ENCODE measurements at places on chromosomes 4 and X.

DNA sequence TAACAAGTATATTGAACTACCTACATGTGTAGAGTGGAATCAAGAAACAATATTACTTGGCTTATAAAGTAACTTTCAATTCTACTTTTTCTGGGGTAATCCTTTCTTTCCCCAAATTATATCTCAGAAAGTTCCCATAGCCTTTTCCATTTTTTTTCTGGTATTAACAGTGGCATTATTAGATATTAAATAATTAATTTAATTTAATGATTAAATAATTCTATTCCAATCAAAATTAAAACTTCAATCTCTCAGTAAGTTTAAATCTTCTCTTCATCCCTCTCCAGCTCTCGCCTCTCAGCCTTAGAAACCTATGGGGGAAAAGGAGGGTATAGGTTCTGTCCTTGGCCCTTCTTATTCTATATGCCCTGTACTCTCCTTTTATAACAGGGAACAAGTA, 262.4 kb downstream of the INPP4B start:
- H3K36me3 ChIP-seq: no peaks in the 10 kb centered on the region
- H3K27ac ChIP-seq: no peak overlapping the region
- H3K4me3 ChIP-seq: no peak overlapping the region
- no peak for DNase-seq
- H3K27me3 ChIP-seq: no peaks in the 10 kb centered on the region

DNA sequence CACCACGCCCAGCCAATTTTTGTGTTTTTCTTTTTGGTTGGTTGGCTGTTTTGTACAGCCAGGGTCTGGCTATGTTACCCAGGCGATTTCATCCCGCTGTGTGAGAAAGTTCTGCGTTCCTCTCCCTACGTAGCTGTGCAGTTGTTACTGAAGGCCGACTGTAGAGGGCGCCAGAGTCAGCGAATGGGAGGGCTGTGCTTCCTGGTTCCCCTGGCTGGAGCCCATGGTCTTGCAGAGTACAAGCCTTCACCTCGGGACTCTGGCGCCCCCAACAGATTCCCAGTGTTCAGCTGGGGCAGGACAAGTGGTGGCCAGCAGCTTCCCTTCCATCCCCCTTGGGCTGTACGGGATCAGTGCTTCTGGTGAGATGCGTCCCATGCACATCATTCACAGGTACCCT, 5.6 kb upstream of the CT45A1 start:
- DNase-seq: peak; percentile 0
- no peak overlapping the region for H3K4me3 ChIP-seq
- H3K27me3 ChIP-seq: no peaks in the 10 kb centered on the region
- no peaks in the 10 kb centered on the region for H3K36me3 ChIP-seq
- H3K4me1 ChIP-seq: no peaks in the 10 kb centered on the region
- H3K27ac ChIP-seq: no peak overlapping the region

DNA sequence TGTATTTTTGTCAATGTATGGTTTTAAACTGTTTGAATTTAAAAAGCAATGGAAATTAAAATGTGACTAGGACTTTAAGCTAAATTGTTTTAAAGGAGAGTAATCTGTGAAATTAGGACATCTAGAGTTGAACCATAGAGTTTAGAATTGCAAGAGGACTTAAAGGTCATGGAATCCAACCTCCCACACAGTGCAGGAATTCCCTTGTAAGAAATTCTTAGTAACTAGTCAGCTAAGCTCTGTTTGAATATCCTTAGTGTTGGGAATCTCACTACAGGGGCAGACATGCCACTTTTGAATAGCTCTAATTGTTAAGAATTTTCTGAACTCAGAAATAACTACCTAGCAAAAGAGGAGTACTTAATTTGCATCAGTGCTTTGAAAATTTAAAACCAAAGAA, 292.9 kb downstream of the IL1RAPL1 start:
- peak; percentile 73 for DNase-seq
- no peak overlapping the region for H3K27ac ChIP-seq
- H3K4me1 ChIP-seq: no peaks in the 10 kb centered on the region
- no peaks in the 10 kb centered on the region for H3K27me3 ChIP-seq
- no peak overlapping the region for H3K4me3 ChIP-seq
- H3K36me3 ChIP-seq: no peaks in the 10 kb centered on the region

DNA sequence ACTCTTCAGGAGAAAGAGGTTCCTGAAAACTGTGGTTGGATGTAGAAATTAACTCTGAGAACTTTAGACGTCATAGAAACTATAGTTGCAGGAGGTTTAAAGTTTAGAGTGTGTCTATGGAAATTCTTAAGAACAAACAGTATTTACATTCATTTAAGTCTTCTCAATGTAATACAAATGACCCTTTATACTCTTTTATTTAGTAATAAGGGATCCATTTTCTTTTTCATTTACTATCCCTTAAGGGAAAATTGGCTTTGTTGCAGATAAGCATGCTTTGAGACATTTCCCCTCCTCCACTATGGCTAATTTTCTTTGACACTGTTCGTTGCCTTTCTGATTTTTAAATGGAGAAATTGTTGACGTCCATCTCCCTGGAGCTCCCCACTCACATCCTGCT, 96.4 kb downstream of the POLA1 start:
- H3K4me3 ChIP-seq: no peak overlapping the region
- no peaks in the 10 kb centered on the region for H3K4me1 ChIP-seq
- no peaks in the 10 kb centered on the region for H3K27me3 ChIP-seq

DNA sequence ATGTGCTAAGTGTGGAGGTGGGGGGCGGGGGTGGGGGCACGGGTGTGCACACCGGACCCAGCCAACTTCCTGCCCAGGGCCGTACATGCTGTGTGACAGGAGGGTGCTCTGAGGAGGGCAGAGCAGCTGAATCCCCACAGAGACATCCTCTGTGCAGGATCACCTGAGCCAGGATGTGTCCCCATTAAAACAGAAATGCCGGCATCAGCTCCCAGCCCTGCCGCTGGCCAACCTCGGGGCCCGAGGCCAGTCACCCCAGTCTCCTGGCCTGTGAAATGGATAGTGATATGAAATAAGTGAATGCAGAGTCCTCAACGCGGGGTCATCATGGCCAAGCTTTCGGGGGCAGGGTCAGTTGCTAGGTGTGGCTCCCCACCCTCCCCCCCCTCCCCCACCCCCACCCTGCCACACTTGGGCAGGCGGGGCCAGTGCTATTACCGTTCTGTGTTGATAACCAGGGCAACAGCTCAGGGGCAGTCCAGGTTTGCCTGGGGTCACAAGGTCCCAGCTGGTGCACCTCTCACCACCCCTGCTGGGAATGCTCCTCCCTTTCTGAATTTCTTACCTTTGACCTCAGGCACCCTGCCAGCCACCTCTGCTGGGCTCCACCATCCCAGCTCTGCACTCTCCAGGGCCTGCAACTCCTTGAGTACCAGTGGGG, 227.2 kb upstream of the PSAPL1 start:
- H3K36me3 ChIP-seq: no peaks in the 10 kb centered on the region
- DNase-seq: no peak
- no peaks in the 10 kb centered on the region for H3K27me3 ChIP-seq
- no peak overlapping the region for H3K27ac ChIP-seq
- no peak overlapping the region for H3K4me3 ChIP-seq
- H3K4me1 ChIP-seq: peaks cover 3% of the 10 kb centered on the region

DNA sequence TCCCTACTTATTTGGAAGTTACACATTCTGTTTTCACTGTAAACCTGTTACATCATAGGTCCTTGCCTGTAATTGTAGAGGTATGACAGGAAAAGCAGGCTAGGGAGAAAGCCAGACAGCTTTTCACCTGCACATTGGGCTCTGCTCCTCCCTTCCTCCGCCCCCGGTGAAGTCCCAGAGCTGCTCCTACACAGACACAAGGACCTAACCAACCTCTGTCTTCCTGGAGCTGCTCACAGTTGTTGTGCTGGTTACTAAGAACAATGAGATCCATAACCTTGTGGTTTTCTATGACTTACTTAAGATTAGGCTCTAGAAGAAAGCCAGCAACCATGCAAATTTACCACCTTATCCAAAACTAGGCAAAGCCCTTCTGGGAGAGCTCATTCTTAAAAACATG, 40.0 kb downstream of the MOSPD2 start:
- H3K4me1 ChIP-seq: no peaks in the 10 kb centered on the region
- no peak overlapping the region for H3K27ac ChIP-seq
- no peaks in the 10 kb centered on the region for H3K36me3 ChIP-seq

GRCh38 chrX:114635986-114636385, 52.1 kb downstream of the HTR2C start:
- H3K4me1 ChIP-seq: no peaks in the 10 kb centered on the region
- H3K27me3 ChIP-seq: no peaks in the 10 kb centered on the region
- no peaks in the 10 kb centered on the region for H3K36me3 ChIP-seq
- H3K27ac ChIP-seq: no peak overlapping the region
- no peak overlapping the region for H3K4me3 ChIP-seq

- H3K36me3 ChIP-seq: peaks cover 2% of the 10 kb centered on the region
- peak overlapping the region; percentile 73 for H3K4me3 ChIP-seq
- no peaks in the 10 kb centered on the region for H3K4me1 ChIP-seq
- DNase-seq: no peak
Observed at GRCh38 chr4:39526765-39527295, 409 bp downstream of the UGDH start.

DNA sequence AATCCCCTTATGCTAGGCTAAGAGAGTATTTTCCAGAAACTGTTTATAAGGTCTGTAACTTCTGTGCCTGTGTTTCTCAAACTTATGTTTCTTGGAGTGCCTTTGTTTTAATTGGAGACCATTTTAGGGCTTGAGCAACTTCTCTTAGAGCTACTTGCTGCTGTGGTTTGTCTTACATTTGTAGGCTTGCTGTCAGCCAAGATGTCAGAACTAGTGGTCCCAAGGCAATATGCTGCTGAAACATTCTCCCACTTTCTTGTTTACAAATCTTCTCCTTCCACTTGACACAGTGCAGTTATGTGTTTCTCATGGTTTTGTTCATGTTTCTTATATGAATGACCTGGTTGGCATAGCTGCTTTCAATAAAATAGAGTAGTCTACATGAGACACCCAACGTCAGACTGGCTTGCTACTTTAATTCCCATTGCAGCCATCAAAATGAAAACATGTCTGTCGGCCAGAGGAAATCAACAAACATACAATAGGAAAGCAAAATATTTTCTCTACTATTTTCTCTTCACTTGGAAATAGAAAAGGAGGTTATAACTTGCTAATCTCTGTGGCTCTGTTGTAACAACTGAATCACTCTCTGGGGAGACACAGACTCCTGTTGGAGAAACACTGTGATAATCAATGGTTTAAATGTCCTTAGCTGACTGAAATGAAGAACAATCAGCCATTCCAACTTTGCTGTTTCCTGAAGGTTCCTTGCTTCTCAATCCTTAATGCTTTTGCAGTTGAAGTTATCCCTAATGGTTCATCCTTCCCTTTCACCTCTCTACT, 426.4 kb downstream of the PDGFC start:
- no peaks in the 10 kb centered on the region for H3K27me3 ChIP-seq
- H3K4me3 ChIP-seq: no peak overlapping the region
- H3K36me3 ChIP-seq: no peaks in the 10 kb centered on the region
- no peaks in the 10 kb centered on the region for H3K4me1 ChIP-seq
- peak; percentile 51 for DNase-seq
- no peak overlapping the region for H3K27ac ChIP-seq

GRCh38 chr4:152965611-152966010, 29.5 kb downstream of the FHDC1 start:
- no peak overlapping the region for H3K27ac ChIP-seq
- no peaks in the 10 kb centered on the region for H3K4me1 ChIP-seq
- DNase-seq: no peak
- H3K27me3 ChIP-seq: peaks cover 35% of the 10 kb centered on the region

GRCh38 chr4:114599231-114599902, 760 bp downstream of the UGT8 start:
- no peaks in the 10 kb centered on the region for H3K4me1 ChIP-seq
- H3K27ac ChIP-seq: no peak overlapping the region
- no peak for DNase-seq
- H3K4me3 ChIP-seq: peak overlapping the region; percentile 44
- H3K36me3 ChIP-seq: no peaks in the 10 kb centered on the region

GRCh38 chr4:122771724-122772123, 39.2 kb downstream of the BBS12 start:
- H3K27ac ChIP-seq: no peak overlapping the region
- H3K27me3 ChIP-seq: no peaks in the 10 kb centered on the region
- DNase-seq: no peak

- DNase-seq: no peak
- H3K4me1 ChIP-seq: no peaks in the 10 kb centered on the region
- H3K4me3 ChIP-seq: no peak overlapping the region
- H3K36me3 ChIP-seq: no peaks in the 10 kb centered on the region
- no peak overlapping the region for H3K27ac ChIP-seq
- H3K27me3 ChIP-seq: no peaks in the 10 kb centered on the region
Observed at GRCh38 chrX:37854148-37854547, 6.8 kb upstream of the DYNLT3 start.

GRCh38 chrX:49291615-49292337, 11.7 kb upstream of the GAGE10 start:
- H3K4me1 ChIP-seq: no peaks in the 10 kb centered on the region
- H3K36me3 ChIP-seq: no peaks in the 10 kb centered on the region
- no peak overlapping the region for H3K27ac ChIP-seq
- no peak overlapping the region for H3K4me3 ChIP-seq

- H3K36me3 ChIP-seq: no peaks in the 10 kb centered on the region
- DNase-seq: no peak
- no peak overlapping the region for H3K27ac ChIP-seq
- no peak overlapping the region for H3K4me3 ChIP-seq
- no peaks in the 10 kb centered on the region for H3K4me1 ChIP-seq
Observed at GRCh38 chr4:19492606-19493005, 759.1 kb upstream of the SLIT2 start.

DNA sequence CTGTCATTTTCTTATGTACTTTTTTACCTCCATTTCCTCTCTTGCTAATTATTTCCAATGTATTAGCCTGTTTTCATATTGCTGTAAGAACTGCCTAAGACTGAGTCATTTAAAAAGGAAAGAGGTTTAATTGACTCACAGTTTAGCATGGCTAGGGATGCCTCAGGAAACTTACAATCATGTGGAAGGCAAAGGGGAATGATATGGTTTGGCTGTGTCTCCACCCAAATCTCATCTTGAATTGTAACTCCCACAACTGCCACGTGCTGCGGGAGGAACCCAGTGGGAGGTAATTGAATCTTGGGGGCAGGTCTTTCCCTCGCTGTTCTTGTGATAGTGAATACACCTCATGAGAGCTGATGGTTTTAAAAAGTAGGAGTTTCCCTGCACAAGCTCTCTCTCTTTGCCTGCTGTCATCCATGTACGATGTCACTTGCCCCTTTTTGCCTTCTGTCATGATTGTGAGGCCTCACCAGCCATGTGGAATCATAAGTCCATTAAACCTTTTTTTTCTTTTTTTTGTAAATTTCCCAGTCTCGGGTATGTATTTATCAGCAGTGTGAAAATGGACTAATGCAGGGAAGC, 870.0 kb upstream of the INTU start:
- DNase-seq: no peak
- no peak overlapping the region for H3K4me3 ChIP-seq
- no peaks in the 10 kb centered on the region for H3K4me1 ChIP-seq
- H3K27ac ChIP-seq: no peak overlapping the region
- H3K36me3 ChIP-seq: no peaks in the 10 kb centered on the region
- H3K27me3 ChIP-seq: no peaks in the 10 kb centered on the region

- H3K27ac ChIP-seq: no peak overlapping the region
- no peaks in the 10 kb centered on the region for H3K36me3 ChIP-seq
- H3K4me3 ChIP-seq: no peak overlapping the region
- peaks cover 29% of the 10 kb centered on the region for H3K27me3 ChIP-seq
Observed at GRCh38 chr4:76637712-76638361, 202.8 kb downstream of the SHROOM3 start.

- H3K27me3 ChIP-seq: no peaks in the 10 kb centered on the region
- H3K36me3 ChIP-seq: no peaks in the 10 kb centered on the region
- peak; percentile 83 for DNase-seq
- no peaks in the 10 kb centered on the region for H3K4me1 ChIP-seq
- no peak overlapping the region for H3K4me3 ChIP-seq
Observed at GRCh38 chr4:106676173-106676921, 307.8 kb upstream of the GIMD1 start.

GRCh38 chr4:128558896-128559679, 250.4 kb upstream of the JADE1 start:
- H3K27me3 ChIP-seq: peaks cover 2% of the 10 kb centered on the region
- no peaks in the 10 kb centered on the region for H3K36me3 ChIP-seq
- H3K4me3 ChIP-seq: no peak overlapping the region
- no peak overlapping the region for H3K27ac ChIP-seq
- H3K4me1 ChIP-seq: peaks cover under 1% of the 10 kb centered on the region
